ENCODE measurements at places on chromosomes 3 and 15.

GRCh38 chr3:59850417-59850816 lies 800.6 kb upstream of the CFAP20DC start:
- no peak for DNase-seq

- no peak for DNase-seq
Observed at GRCh38 chr3:127820826-127821313, 1.4 kb downstream of the MGLL start.

GRCh38 chr3:933326-933725 lies 159.5 kb upstream of the CNTN6 start:
- DNase-seq, result no peak

- DNase-seq, result peak; percentile 91
Observed at GRCh38 chr3:72848703-72849081, 447 bp upstream of the SHQ1 start.

DNA sequence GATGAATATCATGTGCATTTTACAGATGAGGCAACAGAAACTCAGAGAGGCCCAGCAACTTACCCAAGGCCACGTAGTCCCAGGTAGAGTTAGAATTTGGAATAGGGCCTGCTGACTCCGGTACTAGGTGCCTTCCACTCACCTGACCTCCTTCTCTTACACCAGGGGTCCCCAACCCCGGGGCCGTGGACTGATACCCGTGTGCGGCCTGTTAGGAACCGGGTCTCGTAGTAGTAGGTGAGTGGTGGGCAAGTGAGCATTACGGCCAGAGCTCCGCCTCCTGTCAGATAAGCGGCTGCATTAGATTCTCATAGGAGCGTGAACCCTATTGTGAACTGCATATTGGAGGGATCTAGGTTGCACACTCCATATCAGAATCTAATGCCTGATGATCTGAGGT lies 64.8 kb downstream of the SMAD3 start:
- no peak for DNase-seq

GRCh38 chr15:86060674-86061073 lies 19.0 kb upstream of the AGBL1 start:
- DNase-seq, result no peak

DNA sequence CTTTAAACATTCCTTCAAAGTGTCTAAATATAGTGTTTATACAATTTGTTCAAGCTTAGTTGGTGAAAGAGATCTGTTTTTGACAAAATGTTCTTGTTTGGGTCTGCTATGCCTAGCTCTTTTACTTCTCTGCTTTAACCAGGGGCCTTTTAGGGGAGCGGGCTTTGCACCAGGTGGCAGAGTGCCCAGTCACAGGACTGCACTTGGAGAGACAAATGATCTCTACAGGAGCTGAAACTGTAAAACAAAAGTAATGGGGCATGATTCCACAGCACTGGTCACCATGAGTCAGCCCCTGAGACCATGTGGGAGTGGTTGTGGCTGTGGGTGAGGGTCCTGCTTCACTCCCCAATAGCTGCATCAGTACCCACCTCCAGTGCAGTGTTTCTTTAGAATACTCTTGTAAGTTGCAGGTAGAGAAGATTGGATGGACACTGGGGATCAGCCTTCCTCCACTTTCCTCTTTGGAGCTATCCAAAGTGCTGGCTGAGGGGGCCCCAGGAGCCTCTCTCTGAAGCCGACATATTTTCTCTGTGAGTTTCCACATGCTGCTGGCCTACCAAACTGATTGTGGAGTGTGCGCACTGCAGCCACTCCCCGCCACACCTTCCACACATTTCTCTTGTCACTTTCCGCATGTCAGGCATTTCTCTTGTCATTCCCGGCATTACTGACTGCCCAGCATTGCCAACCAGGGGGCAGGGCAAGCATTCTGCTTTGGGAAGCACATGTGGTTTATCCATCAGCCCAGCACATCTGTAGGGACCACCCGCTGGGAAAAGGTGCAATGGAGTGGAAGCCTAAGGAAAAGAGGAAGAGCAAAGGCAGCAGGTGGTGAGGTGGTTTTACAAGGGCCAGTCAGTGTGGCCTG lies 110.0 kb downstream of the EPHB1 start:
- DNase-seq, result no peak

DNA sequence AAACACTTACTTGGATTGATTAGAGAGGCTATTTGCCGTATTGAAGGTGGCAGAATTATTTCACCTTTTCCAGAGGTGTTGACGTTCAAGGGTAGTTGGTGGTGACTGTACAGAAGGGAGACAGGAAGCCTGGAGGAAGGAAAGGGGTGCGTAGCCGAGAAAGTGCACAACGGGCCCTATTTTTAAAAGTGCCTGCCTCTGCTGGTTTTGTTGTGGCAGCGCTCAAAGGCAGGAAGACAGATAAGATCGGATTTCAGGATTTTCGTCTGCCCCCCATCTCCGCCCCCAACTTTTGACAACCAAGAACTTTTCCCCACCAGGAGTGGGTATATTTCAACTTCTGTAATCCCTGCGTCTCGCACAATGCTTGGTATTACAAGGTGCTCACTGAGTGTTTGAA lies 38.5 kb downstream of the SMAD3 start:
- DNase-seq, result peak; percentile 76

DNA sequence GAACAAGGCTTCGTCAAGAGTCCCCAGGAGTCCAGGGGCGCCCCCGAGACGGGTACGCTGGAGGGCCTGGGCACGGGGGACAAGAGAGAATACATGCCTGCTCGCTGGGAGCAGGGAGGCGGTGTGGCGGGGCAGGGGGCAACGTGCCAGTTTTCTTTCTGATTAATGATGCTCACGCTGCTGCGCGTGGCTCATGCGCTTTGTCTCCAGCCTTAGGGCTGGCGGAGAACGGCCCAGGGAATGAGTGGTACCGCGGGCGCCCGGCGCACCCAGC lies 408 bp upstream of the ARPP21 start:
- DNase-seq, result peak; percentile 49

DNA sequence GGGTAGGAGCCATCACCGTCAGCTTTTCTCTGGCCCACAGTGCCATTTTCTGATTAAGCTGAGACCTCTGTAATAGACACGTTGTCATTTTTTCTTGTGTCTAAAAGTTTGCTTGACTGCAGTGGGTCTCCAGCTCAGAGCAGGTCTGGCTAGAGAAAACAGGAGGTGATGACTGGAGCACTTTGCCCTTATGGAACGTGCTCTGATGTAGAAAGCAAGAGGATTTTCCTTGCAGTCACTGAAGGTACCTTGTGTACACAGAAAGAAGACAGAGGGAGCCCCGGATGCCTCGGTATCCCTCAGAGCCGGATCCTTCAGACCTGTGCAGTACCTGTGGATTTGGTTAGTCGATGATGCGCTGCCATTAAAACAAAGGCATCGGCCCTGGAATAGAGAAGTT lies 76.2 kb downstream of the IGF1R start:
- DNase-seq, result no peak

GRCh38 chr3:179760944-179761343 lies 108.1 kb downstream of the USP13 start:
- no peak for DNase-seq

GRCh38 chr3:170909129-170909903 lies 879 bp upstream of the EIF5A2 start:
- peak; percentile 24 for DNase-seq

GRCh38 chr15:51044037-51044727 lies 50.5 kb downstream of the TNFAIP8L3 start:
- DNase-seq, result no peak

DNA sequence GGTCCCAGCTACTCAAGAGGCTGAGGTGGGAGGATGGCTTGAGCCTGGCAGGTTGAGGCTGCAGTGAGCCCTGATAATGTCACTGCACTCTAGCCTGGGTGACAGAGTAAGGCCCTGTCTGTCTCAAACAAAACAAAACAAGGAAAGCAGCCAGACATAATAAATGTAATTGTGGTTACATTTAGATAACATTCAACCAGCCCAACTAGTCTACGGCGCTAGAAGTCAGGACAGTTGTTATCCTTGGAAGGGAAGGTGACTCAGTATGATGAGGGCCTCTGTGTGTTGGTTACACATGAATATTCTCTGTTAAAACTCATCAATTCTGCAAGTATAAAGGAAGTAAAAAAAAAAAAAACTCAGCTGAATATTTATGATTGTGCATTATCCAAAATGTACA lies 27.0 kb upstream of the CSPG5 start:
- no peak for DNase-seq

DNA sequence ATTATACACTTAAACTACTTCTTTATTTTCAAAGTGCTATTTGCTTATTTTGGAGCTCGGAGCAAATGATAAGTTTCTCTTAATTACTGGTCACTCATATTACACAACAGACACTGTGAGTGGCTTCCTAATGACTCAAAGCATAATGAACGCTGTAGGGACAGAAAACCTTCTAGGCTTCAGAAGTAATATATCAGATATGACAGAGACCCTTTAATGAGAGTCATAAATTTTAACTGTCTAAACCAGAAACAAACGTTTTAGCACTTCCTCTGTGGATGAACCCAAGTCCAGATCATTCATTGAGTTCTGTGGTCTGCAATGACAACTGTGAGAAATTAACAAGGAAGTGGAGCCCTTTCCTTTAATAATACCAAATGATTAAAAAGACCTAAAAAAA lies 66.6 kb downstream of the ARPP21 start:
- DNase-seq, result peak; percentile 25

DNA sequence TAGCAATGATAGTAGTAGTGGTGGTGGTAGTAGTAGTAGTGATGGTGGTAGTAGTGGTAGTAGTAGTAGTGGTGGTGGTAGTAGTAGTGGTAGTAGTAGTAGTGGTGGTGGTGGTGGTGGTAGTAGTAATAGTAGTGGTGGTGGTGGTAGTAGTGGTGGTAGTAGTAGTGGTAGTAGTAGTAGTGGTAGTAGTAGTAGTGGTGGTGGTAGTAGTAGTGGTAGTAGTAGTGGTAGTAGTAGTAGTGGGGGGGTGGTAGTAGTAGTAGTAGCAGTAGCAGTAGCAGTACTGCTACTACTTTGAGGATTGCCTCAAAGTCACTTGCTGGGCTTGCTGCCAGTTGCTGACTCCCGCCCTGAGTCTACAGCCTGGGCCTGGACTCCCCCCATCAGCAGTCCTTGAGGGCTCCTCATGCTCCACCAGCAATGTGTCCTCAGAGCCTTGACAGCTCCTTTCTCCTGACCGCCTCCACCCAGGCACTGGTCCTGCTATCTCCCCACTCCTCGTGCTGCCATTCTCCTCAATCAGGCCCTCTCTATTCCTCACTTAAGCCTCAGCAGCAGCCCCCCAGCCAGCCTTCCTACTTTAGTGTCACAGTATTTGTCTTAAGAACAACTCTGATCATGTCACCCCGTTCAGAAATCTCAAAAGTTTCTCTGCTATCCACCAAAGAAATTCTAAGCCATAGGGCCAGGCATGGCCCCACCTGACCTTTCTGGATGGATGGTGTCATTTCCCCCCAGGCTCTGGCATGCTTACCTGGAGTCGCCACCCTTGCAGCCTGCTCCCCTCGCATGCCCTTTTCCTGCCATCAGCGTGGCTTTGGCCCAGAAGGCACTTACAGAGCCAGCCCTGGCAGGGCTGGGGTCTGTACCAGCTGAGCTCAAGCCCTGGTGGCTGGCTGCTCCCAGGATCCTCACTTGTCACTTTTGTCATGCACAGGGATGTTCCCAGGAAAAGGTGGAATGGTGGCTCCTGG lies 45.6 kb downstream of the DLEC1 start:
- peak; percentile 91 for DNase-seq

DNA sequence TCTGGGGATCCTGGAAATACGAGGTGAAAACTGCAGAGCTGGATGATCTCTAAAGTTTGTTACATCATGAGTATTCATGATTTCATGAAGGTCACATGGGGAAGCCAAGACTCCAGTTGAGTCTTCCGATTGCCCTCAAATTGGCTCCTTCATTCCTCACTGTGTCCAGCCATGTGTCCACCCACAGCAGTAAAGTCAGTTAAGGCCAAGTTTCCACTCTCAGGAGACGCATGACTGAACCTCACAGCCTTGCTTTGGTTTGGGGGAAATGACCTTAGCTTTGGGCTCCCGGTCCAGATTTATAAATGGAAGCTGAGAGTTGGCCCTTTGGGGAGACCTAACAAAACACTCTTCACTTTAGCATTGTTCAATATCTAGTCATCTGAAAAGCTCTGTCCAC lies 289.7 kb upstream of the MCTP2 start:
- no peak for DNase-seq

DNA sequence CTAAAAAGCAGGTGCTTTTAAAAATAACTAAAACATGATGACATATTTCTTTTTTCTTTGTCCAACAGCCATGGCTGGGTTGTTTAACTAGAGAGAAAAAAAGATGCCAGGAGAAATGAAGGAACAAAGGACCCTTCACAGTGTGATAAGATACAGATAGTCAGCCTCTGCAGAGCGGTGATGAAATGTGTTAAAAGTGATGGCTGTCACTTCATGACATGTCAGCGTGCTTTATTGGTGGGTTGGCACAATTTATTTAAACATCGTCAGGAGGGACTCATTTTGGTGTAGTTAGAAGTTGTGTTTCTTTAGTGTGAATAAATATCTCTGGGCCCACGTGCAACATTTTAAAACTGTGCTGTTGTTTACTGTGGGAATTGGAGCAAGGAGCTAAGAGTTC lies 887.4 kb upstream of the CFAP20DC start:
- no peak for DNase-seq

DNA sequence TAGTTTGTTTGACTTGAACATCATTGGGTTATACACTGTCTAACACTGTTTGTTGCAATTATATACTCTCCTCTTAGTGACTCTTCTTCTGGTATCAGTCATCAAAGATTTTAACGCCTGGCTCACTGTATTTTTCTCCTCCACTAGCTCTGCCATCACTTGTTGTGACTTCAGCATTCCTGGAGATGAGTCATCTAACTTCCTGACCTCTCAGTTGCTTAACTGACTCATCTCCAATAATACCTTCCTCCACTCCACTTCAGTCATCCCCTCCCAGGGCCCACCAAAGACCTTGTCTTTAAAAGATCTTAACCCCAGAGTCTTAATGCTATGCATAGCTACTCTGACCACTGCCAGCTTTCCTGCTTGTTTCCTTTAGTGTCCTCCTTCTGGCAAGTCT lies 28.6 kb upstream of the CLSTN2 start:
- DNase-seq, result no peak

- DNase-seq, result peak; percentile 53
Observed at GRCh38 chr3:72412340-72412956, 435.8 kb downstream of the SHQ1 start.

- no peak for DNase-seq
Observed at GRCh38 chr3:139447486-139447885, 28.8 kb downstream of the RBP2 start.

DNA sequence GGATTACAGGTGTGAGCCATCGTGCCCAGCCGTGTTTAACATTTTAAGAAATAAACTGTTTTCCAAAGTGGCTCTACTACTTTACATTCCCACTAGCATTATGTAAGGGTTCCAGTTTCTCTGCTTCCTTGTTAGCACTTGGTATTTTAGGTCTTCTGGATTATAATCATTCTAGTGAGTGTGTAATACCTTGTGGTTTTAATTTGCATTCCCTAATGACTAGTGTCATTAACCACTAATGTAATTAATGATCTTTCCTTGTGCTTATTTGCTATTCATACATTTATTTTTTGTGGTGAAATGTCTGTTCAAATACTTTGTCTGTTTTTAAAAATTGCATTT lies 30.7 kb downstream of the ARIH2 start:
- DNase-seq, result no peak

Measured in common myeloid progenitor, CD34-positive (primary cell).